ENCODE measurements at places on chromosomes 16 and 17.

GRCh38 chr17:44930667-44931066, 15.4 kb upstream of the GFAP start:
- DNase-seq: no peak

- DNase-seq: no peak
Observed at GRCh38 chr17:18182110-18182977, 1.3 kb upstream of the ALKBH5 start.

DNA sequence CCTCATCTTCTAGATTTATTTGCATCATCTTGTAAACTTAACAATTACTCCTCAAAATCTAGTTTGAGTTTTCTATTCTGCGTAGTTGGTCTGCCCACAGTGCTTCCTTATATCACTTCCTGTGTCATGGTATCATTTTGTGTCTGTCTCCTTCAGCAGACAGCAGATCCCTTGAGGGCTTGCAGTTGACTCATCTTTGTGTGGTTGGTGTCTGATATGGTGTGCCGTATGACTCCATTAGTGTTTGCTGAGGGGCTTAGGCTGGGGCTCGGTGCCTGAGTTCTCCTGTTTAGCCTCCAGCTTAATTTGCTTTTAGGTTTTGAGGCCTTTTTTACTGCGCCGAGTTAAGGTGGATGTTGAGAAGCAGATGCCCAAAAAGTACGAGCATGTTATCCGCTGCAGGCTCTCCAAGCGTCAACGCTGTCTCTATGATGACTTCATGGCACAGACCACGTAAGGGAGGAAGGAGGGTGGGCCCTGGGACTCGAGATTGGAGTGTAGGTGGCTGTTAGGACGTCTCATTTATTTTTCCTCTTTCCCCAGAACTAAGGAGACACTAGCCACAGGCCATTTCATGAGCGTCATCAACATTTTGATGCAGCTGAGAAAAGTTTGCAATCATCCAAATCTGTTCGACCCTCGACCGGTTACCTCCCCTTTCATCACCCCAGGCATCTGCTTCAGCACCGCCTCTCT, 16.9 kb downstream of the SRCAP start:
- DNase-seq: no peak

GRCh38 chr16:31476303-31477219, 4.6 kb downstream of the TGFB1I1 start:
- no peak for DNase-seq

GRCh38 chr16:84840687-84841627, 21.2 kb downstream of the CRISPLD2 start:
- no peak for DNase-seq

DNA sequence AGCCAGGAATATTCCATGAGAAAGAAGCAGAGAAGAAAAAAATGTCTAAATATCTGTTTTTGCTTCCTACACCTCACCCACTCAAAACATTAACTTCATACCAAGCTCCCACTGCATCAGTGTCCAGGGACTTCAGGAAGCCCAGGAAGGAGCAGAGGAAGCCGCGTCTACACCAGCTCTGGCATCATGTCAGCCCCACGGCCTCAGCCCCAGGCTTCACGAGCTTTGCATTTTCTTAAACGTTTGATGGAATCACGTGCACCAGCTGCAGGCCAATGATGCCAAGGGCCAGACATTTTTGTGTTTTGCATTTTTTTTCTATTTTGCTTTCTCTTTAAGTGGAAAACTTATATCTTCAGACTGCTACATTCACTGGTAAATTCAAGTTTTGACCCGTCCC, 48.6 kb downstream of the CDRT4 start:
- DNase-seq: no peak

DNA sequence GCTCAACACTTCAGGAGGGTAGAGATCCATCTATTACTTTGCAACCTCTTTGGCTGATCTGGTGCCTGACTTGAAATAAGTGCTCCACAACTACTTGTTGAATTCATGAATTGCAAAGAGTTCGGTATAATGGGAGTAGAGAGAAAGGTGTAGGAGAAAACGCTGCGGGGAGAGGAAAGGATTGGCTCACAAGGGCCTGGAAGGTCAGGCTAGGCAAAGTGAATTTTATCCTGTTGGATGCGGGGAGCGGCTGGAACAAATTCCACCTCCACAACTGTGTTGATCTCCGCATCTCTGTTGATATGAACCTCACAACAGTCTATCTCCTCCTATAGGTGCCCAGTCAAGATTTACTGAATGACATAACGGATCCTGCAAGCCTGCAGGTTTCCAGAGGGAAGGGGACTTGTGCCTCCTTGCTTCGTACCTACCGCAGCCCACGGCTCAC, 684 bp downstream of the SLX4 start:
- DNase-seq: no peak

DNA sequence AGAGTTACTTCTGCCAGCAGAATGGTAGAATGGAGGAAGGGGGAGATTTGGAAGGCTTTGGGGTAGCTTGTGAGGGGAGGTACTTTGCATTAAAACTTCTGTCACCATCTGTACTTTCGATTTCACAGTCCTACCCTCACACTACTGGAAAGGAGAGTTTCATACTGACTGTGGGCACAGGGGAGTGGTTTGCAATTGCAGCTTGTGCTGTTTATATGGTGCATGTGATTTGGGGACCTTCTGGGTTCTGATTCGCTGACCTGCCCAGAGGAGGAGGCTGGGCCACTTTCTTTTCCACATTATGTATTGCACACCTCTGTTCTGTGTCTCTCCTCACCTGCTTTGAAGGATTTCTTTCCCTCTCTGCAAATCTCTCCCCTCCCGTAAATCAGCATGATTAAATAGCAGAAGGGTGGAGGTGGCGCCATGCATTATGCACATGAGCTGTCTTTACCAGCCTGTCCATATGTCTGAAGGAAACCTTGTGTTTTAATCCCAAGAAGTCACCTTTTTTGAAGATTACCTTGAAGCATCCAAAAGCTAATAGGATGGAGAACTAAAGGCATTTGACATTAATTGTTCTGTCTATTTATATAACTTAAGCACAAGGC, 90.9 kb downstream of the RBFOX1 start:
- DNase-seq: no peak

DNA sequence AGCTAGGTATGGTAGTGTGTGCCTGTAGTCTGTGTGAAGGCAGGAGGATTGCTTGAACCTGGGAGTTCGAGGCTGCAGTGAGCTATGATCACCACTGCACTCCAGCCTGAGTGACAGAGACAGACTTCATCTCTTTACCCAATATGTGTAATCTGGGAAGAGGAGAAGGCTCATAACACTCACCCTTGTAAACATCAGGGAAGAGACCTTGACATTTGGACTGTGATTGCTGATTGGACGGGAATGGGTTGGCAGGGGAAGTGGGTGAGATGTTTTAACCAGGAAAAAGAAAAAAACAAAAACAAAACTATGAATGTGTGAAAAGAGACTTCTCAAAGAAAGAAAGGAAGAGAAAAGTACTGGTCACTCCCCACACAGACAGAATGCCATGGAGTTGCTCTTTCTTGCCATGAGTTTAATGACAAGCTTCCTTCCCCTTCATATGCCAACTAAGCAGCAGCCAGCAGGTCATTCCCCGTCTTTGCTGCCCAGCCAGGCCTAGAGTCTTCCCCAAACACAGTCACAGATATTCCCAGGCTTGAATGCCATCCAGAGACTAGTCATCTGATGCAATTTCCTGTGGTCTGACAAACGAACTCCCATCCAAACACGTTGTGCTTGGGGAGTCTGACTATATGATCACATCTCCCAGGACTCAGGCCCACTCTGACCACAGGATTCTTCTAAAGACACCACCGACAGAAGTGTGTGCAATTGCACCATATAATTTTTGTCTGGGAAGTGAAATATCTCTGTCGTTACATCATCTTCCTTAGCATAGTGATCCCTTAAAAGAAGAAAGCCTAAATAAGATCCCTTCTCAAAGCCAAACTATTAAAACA, 3.6 kb upstream of the XAF1 start:
- DNase-seq: no peak

- DNase-seq: no peak
Observed at GRCh38 chr16:13558752-13559151, 361.2 kb upstream of the ERCC4 start.

GRCh38 chr17:3535253-3535995, 22.2 kb downstream of the TRPV3 start:
- DNase-seq: no peak

DNA sequence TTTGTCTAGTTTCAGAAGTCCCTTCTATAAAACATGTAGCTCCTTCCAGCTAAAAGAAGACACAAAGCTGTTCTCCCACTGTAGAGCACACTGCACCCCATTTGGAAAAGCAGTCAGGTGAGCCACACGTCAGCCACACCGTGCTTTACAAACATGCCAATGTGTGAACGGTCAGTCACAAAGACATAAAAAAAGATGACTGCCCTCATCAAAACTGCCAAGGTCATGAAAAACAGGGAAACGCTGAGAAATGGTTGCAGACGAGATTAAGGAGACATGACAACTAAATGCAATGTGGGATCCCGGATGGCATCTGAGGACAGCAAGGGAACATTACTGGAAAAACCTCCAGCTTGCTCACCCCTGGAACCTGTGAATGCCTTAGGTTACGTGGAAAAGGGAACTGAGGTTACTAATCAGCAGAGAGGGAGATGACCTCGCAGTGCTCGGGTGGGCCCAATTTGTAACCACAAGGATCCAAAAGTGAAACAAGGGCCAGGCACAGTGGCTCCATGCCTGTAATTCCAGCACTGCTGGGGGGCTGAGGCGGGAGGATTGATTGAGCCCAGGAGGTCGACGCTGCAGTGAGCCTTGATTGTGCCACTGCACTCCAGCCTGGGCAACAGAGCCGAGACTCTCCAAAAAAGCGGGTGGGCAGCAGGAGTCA, 8.1 kb downstream of the ANKRD11 start:
- DNase-seq: no peak

DNA sequence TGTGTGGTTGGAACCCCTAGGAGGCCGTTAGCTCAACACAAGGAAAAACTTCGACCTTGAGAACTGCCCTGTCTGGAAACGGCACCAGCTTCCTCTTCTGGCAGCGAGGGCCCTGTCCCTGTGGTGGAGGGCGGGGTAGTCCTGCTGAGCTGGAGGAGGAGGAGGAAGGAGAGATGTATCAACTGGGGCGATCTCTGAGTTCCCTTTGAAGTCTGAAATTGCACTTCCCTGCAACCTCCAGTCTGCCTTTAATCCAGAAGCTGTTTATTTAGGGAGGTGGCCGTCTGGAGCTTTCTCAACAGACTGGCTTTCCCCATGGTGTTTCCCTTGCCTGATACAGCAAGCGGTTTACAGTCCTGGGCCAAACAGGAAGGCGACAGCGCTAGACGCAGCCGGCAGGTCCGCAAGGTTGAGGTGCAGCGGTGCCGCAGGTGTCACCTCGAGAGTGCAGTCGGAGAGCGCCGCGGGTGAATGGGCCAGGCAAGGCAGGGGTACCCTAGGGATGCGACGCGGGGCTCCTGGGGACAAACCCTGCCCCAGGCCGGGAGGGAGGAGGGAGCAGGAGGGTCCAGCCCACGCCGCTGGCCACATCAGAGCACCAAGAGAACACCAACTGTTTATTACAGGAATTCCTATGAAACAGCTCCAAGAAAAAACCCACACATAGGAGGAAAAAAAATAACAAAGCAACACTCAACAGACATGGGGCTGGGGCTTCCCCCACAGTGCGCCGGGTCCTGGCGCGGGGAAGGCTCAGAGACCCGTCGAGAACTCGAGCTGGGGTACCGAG, 11.4 kb upstream of the MRPS23 start:
- no peak for DNase-seq

DNA sequence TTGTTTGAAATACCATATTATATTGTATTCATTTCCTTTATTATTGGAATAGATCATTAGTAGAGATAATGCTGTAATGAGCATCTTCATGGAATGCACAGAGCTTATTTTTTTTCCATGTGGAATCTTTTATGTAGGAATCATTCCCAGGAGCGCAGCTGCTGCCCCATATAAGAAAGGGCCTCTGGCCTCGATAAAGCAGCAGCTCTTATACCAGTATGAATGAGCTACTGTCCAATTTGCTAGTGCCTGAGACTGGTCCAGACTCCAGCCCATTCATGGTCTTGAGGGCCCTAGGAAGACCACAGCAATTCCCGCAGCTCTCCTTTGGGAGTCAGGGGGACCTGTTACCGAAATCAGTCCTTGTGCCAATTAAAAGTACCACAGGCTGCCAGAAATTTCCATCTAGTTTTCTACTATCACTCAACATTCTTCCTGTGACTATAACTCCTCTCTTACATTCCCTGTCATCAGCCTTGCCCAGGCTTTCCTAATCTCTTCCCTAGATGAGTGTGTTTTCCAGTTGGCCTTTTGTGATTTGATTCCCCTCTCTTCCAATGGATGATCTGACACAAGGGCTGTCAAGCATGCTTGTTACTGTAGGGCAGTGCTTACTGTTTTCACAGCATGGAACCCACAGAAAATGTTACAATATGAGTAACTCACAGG, 1.9 kb downstream of the ZNF843 start:
- no peak for DNase-seq

DNA sequence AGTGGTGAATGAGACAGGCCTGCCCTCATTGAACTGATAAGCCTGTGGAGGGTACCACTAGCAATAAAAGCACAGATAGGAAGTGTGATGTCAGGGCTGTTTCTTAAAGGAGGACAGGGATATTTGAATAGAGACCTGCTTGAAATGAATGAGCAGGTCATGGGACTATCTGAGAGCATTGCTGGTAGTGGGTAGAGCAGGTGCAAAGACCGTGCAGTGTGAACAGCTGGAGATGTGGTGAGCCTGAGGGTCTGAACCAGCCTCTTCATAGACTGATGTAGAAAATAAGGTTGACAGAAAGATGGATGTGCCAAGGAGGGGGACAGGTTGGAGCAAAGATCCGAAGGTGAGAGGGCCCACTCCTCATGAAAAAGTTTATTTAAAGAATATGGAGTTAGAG, 2.4 kb downstream of the NUP93 start:
- no peak for DNase-seq

- DNase-seq: no peak
Observed at GRCh38 chr16:56589141-56590039, at the start of gene MT3. MT3 (plus strand) TSS chr16:56589528; CDS start chr16:56589591, 63 bp downstream.

- no peak for DNase-seq
Observed at GRCh38 chr17:62866471-62866870, 58.4 kb upstream of the MARCHF10 start.

DNA sequence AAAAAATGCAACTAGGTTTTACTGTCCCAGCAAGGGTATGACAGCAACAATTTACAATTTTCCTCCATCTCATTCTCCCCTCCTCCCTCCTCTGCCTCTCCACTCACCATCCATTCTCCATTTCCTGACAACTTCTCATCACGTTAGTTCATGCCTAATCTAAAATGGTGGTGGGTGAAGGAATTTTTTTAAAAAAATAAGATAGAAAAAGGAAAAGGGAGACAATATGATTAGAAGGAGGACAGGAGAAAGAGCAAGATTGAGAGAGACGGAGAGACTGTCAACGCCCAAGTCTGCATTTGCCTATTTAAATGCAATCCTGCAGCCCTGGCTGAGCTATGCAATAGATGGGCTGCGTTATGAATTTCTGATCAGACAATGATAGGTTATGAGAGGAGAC, 380.7 kb upstream of the PSMD7 start:
- DNase-seq: no peak

GRCh38 chr16:16988963-16989362, 481.8 kb downstream of the XYLT1 start:
- no peak for DNase-seq

GRCh38 chr17:28031174-28031573, 11.3 kb upstream of the NLK start:
- no peak for DNase-seq

- DNase-seq: no peak
Observed at GRCh38 chr17:39332092-39332491, 69.3 kb downstream of the FBXL20 start.

GRCh38 chr17:79659376-79659775, 48.5 kb upstream of the RBFOX3 start:
- no peak for DNase-seq

Data from cortex of kidney (tissue), 1 donor.